Mesenchymal stem cell (in vitro differentiated cells and primary cell): ENCODE measurements at places on chromosomes 5 and 9.
A peak's percentile ranks its signal among the peaks of the same experiment; 100 is the strongest.

DNA sequence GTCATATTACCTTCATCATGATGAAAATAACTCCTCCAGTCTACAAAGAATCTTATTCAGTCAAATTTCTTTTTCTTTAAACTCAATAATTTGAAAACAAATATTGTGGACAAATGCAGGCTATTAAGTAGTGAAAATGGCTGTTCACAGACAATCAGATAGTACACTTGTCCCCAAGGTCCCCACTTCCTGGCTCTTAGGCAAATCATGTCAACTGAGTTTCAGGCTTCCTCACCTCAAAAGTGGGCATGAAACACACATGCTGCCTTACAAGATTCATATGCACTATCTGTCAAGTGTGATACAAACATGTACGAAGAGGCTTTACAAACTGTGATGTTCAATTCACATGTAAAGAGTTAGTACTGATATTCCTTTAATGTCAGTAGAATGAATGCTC, 385.2 kb upstream of the SEMA6A start:
- H3K4me1 ChIP-seq, result no peaks in the 10 kb centered on the region
- no peak for DNase-seq
- no peaks in the 10 kb centered on the region for H3K27me3 ChIP-seq
- no peaks in the 10 kb centered on the region for H3K36me3 ChIP-seq
- no peak overlapping the region for H3K27ac ChIP-seq

DNA sequence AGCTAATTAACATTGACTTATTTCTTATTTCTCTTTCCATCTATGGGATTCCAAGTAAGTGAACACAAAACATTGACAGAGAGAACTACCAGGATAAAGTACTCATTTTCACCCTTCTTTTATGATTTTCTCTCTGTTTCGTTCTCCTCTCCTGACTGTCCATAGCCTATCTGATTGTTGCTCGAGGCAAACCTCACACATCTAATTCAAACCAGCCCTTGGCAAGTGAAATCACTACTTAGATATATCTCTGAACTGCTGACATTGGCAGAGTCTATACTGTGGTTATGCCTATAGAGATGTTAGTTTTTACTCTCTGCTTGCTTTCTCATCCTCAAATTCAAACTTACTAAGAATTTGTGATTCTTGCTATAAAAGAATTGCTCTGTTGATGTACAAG, 248.8 kb downstream of the ISL1 start:
- no peaks in the 10 kb centered on the region for H3K27me3 ChIP-seq
- no peak overlapping the region for H3K4me3 ChIP-seq
- H3K27ac ChIP-seq, result no peak overlapping the region
- no peaks in the 10 kb centered on the region for H3K36me3 ChIP-seq
- H3K4me1 ChIP-seq, result no peaks in the 10 kb centered on the region

- no peak overlapping the region for H3K4me3 ChIP-seq
- DNase-seq, result peak; percentile 44
- peaks cover 79% of the 10 kb centered on the region for H3K27me3 ChIP-seq
These were observed 363 bp upstream of the SLC25A48 start for GRCh38 chr5:135833961-135834638.

DNA sequence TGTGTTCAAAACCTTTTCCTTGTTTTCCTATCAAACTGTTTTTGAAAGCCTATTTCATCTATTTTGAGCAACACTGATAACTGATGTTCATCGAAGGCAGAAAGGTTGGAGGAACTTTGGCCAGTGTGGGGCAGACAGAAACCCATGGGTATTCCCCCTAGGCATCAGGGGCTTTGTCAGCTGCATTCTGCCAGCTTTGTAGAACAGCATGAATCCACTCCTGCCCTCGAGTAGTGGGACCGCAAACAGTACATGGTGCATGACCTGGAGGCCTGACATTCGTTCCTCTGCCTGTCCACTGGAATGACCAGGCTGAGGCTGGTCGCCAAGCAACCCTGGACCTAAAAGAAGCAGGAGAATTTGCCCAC, 22.7 kb downstream of the ARHGAP26 start:
- H3K27ac ChIP-seq, result no peak overlapping the region
- no peak for DNase-seq
- no peaks in the 10 kb centered on the region for H3K36me3 ChIP-seq
- no peaks in the 10 kb centered on the region for H3K4me1 ChIP-seq

DNA sequence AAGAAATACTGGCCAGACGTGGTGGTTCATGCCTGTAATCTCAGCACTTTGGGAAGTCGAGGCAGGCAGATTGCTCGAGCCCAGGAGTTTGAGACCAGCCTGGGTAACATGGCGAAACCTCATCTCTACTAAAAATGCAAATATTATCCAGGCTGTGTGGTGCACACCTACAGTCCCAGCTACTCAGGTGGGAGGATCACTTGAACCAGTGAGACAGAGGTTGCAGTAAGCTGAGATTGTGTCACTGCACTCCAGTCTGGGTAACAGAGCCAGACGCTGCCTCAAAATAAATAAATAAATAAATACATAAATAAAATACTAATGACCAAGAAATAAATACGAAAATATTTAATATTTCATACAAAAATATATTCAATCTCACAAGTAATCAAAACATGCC, 18.8 kb downstream of the KLF9 start:
- no peaks in the 10 kb centered on the region for H3K27me3 ChIP-seq
- no peaks in the 10 kb centered on the region for H3K36me3 ChIP-seq
- H3K27ac ChIP-seq, result no peak overlapping the region
- H3K4me1 ChIP-seq, result no peaks in the 10 kb centered on the region
- no peak overlapping the region for H3K4me3 ChIP-seq

DNA sequence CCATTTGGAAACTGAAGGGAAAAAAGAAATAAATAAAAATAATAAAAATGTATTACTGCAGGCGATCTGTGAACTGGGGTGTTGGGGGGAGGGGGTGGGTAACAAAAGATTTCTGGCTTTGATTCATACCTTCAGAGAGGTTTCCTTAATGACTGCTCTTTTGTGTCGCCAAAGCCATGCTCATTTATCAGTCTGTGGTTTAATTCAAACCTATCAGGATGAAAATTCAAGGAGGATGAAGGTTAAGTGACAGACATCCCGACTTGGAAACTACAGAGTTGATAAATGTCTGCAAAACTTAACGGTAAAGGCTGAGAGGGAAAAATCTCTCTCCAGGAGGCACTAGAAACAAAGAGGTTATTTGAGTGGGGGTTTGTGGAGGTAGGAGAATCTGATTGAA, 278.2 kb downstream of the PSAT1 start:
- H3K36me3 ChIP-seq, result no peaks in the 10 kb centered on the region
- H3K27ac ChIP-seq, result no peak overlapping the region
- H3K27me3 ChIP-seq, result no peaks in the 10 kb centered on the region
- no peak for DNase-seq
- no peaks in the 10 kb centered on the region for H3K4me1 ChIP-seq
- no peak overlapping the region for H3K4me3 ChIP-seq

DNA sequence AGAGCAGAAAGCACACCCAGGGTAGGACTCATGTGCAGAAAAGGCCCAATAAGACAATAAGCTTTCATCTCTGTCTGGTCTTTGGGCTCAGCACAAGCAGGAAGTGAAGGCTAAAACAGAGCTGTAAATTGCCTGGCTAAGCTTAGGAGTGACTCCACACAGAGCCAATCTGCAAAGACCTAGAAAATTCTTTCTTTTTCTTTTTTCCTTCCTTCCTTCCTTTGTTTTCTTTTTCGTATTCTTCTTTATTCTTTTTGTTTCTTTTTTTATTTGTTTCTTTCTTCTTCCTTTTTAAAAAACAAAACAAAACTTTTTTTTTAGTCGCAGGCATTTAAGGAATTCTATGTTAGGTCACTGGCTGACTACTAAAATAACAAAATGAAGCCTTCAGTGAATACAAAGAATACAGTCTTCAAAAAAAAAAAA, 12.2 kb downstream of the SLC35A4 start:
- peaks cover 2% of the 10 kb centered on the region for H3K4me1 ChIP-seq
- no peak overlapping the region for H3K4me3 ChIP-seq

GRCh38 chr5:99272576-99272975, 343.8 kb upstream of the CHD1 start:
- H3K4me3 ChIP-seq, result no peak overlapping the region
- no peak for DNase-seq
- H3K27me3 ChIP-seq, result no peaks in the 10 kb centered on the region
- no peaks in the 10 kb centered on the region for H3K36me3 ChIP-seq
- H3K4me1 ChIP-seq, result no peaks in the 10 kb centered on the region

DNA sequence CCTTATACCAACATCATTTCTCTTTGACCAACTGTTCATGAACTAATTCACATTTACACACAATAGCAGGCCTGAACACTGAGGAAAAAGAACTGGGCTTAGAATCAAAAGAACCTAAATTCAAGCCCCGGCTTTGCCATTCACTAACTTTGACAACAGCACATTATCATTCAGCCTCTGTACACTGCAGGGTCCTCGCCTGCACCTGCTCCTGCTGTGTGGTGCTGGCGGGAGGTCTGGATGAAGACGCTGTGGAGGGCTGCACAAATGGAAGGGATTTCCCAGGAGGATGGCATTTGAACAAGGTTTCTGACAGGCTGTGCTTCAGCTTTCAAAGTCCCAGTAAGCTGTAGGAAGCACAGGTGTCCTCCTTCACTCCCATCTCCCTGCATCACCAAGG, 151.2 kb downstream of the ZDHHC21 start:
- DNase-seq, result no peak
- H3K4me1 ChIP-seq, result no peaks in the 10 kb centered on the region
- no peak overlapping the region for H3K27ac ChIP-seq
- no peaks in the 10 kb centered on the region for H3K36me3 ChIP-seq
- no peaks in the 10 kb centered on the region for H3K27me3 ChIP-seq

DNA sequence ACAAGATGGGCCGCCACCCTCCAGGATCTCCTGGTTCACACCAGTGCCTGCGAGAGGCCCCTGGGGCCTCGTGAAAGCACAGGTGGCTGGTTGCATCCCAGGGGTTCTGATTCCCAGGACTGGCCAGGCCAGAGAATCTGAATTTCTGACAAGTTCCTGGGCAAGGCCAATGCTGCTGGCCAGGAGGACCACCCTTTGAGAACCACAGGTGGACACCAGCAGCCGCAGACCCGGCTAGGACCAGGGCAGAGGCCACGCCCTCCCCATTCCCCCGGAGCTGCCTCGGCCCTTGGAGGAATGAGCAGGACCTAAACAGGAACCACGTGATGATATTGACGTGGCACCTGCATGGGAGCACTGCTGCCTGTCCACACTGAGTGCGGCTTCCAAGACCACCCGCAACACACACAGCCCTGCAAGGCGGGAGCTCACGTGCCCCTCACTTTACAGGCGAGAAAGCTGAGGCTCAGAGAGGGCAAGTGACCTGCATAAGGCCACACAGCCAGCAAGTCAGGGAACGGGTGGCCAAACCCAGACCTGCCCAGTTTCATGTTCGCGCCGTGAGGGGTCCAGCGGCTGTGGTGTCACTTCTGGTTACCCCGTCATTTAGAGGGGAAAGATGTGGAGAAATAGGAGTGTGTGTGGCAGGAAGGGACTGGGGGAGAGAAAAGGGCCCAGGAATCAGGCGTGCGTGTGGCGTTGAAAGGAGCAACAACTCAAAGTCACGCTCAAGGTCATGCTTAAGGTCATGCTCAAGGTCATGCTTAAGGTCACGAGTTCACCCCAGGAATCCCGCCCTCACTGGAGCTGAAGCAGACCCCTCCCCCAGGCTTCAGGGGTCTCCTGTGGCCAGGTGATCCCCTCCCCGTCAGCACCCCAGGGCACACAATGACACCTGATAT, 105.9 kb upstream of the IER5L start:
- peaks cover 19% of the 10 kb centered on the region for H3K4me1 ChIP-seq
- no peak overlapping the region for H3K27ac ChIP-seq
- DNase-seq, result no peak
- H3K27me3 ChIP-seq, result no peaks in the 10 kb centered on the region
- no peaks in the 10 kb centered on the region for H3K36me3 ChIP-seq
- no peak overlapping the region for H3K4me3 ChIP-seq
